ENCODE measurements at places on chromosomes 4 and X.

DNA sequence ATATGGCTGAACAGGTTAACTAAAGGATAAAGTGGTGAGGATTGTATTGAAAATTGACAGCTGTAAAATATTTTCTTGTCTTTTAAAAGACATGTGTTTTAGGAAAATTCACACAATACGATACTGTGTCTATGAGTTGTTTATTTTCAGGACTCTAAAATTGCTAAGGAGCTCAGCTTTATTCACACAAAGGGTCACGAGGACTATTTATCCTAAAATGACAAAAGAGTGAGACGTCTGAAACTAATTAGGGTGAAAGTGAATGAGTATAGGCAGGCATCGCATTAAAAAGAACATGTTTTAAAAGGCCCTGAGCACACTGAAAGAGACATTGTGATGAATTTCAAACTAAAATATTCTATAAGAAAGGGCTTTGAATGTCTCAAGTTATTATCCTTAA is 304.7 kb downstream of the SH2D1A start:
- DNase-seq = peak; percentile 49

DNA sequence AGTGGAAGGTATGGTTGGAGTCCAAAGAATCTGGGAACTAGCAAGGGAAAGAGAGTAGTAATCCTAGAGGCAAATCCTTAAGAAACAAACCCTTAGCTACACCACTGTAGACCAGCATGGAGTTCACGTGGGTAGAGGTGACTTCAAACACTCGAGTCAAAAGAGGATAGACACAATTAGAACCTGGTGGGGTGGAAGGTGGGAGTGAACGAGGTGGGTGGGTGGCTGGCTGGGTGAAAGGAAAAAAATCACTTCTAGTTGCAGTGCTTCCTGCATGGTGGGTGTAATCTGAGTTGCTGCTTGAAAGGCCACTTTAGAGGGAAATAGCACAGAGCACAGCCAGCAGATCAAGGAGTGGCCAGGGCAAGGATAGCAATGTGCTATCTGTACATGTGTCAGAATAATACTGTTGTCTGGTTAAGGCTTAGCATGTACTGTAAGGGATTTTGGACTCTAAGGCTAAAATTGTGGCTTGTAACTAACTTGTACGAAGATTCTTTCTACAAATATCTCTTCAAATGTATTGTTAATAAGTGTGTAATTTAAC is 356.2 kb downstream of the GRIA2 start:
- DNase-seq = no peak

GRCh38 chrX:97096385-97096784 is 212.7 kb downstream of the RPA4 start:
- no peak for DNase-seq

GRCh38 chrX:39836802-39837420 is 260.8 kb downstream of the BCOR start:
- DNase-seq = no peak

- DNase-seq = no peak
Observed at GRCh38 chrX:115192244-115192700, 3.1 kb downstream of the RBMXL3 start.

GRCh38 chr4:153543351-153543750 is 77.2 kb downstream of the TMEM131L start:
- no peak for DNase-seq

- DNase-seq = no peak
Observed at GRCh38 chr4:32986236-32986635, 2266.1 kb downstream of the PCDH7 start.

DNA sequence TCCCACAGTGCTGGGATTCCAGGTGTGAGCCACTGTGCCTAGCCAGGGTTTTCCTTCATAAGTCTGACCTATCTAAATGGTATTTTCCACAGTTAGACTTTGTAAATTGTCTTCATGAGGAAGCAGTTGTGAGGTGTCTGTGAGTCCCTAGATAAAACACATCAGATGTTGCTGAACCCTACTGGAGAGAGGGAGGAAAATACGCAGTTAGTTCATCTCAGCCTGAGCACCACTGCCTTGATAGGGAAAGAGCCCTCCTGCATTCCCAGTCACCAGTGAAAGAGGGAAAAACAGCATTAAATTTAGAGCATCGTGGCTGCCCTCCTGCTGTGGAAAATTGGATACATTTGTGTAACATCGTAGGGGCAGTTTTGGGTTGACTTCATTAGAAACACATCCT is 31.7 kb upstream of the CLDN34 start:
- no peak for DNase-seq

DNA sequence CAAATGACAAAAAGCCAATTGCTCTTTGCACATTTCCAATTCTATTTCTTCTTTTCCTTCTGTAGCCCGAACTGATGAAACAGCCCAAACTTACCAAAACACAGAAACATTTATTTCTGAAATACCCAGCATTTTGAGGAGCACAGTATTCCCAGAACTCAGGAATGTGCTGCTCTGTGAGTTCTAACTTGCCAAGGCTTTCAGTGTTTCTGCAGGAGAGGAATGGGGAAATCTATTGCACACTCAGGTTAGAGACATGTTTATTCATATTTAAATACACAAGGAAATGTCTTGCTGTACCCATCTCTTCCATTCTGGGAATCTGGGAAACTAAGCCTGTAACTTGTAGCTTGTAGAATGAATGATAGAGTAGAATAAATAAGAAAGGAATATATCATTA is 10.7 kb downstream of the TMPRSS11D start:
- DNase-seq = no peak

DNA sequence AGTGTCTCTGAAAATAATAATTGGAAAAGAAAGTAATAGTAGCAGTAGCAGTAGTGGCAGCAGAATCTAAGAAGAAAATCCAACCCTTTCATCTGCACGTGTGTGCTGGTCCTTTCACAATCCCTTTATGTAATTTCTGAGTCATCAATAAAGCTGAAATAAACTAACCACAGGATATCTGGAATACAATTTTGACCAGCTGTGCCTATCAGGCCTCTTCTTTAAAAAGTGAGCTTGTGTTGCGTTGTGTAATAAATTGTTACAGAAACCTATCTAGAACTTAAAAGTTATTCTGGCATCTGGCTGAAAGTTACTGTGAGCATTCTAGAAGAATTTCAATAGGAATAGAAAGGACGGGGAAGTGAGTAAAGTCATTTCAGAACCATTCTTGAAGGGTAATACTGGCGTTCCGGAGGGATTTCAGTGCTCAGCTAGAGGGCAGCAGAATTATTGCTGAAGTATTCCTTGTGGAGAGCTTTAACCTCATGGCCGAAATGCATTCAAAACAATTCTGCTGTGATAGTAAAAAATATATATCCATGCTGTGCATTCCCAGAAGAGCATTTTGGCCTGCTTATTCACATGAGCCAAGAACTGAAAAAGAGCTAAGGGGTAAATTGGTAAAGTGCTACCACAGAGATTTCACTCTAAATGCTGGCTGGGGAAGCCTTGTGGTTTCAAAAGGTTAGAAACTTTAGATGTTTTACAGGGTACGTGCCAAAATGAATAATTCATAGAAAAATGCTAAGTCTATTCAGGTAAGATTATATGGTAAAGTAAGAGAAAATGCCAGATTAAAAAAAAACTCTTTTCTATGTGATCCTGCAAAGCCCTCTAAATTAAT is 260.6 kb downstream of the NKX6-1 start:
- DNase-seq = no peak

DNA sequence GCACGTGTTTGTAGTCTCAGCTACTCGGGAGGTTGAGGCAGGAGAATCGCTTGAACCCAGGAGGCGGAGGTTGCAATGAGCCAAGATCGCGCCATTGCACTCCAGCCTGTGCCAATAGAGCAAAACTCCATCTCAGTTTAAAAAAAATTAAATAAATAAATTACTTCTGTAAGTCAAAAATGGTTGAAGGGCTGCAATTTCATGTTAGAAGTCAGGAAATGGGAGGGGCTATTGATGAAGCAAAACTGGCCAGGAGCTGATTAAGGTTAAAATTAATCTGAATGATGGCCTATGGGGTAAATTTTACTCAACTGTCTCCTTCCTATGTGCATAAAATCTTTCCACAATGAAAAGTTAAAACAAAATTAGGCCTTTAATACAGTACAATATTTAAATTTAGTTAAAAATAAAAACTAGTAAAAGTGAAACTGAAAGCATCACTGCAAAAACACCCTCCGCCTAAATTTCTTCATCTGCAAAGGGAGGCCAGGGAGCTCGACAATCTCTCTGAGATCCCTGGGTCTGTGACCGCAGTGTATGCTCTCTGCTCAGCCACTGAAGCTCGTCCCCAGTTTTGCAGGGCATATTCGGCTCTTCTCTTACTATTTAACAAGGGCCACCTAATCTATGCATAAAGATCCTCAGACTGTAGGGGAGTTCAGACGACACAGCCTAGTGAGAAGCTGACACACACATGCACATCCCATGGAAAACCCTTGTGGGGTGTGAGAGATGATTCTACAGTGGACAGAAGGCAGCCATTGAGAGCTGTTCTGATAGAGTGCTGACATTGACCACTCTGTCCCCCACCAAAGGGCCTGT is 57.2 kb downstream of the IRF2 start:
- DNase-seq = no peak

GRCh38 chr4:106062452-106062875 is 167.2 kb downstream of the NPNT start:
- DNase-seq = no peak

DNA sequence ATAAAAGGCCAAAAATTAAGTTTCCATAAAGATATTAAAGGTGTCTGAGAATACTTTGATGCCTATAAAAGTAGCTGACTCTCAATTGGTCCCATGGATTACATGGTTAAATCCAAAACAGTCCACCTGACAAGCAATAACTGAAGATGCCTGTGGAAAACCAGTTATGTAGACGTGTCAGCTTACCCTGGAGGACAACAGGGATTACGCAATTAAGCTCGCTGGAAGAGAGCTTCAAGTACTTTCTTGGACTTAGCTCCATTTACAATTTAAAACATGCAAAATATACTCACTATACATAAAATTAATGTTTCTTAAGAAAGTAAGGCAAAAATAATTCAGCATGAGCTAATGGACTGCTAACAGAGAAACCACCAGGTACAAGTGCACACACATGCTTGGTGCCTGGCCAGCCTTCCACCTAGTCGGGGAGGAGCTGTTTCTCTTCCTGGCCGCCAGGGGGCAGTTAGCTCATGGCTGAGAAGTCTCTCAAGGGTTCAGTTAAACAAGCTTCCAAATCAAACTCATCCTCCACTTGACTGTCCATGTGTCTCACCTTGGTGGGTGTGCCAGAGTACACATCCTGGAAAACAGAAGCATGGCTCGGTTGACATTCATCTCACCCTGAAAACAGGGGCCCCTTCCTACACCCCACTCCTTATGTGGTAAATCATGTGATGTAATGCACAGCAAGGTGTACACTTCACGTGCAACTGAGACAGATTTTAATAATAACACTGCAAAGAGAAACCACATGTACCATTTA is 9.2 kb upstream of the FAM53A start:
- peak; percentile 57 for DNase-seq

DNA sequence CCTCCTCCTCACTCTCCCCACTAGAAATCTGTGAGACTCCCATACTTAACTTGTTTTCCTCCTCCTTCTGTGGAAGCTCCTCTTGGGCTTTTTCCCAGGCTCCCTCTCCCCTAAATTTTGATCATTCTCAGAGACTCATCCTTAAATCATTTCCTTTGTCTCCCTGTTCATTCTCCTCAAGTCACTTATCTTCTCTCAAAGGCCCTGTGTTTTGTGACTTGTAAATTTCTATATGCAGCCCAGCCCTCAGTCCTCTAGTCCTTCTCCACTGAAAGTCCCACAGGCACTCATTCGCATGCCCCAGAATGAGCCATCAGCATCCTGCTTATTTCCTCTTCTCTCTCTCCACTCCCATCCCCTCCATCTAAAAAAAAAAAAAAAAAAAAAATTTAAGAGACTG is 171.8 kb downstream of the SOWAHB start:
- no peak for DNase-seq

DNA sequence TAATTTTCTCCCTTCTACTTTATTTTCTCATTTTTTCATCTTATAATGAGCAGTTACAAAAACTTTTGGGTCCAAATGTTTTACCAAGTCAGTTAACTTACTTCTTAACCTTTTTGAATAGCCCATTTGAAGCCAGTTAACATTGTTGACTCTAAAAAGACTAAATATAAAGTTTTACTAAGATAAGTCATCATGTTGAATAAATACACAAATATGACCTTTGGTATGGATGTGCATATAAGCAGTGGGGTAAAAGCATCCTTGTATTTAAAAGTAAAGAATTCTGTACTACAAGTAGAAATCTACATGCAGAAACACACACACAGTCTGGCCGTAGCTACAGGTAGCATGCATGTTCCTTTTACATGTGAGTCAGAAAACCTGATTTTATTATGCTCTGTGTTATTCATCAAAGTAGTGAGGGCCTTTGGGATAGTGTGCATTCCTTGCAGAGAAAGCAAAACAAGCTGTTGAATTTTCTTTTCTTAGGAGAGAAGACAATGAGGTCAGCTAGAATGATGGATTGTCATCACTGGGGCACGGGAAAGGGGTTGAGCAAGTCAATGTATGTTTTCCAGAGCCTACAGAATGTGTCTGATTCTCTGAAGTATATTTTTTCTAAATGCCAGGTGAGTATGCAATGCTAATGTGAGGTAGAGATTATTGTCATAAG is 533.2 kb upstream of the AGA start:
- DNase-seq = no peak

DNA sequence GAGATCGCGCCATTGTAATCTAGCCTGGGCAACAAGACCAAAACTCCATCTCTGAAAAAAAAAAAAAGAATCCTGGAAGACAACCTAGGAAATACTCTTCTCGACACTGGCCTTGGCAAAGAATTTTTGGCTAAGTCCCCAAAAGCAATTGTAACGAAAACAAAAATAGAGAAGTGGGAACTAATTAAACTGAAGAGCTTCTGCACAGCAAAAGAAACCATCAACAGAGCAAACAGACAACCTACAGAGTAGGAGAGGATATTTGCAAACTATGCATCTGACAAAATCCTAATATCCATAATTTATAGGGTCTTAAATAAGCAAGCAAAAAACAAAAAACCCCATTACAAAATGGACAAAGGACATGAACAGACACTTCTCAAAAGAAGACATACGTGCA is 76.5 kb upstream of the DUSP21 start:
- no peak for DNase-seq

DNA sequence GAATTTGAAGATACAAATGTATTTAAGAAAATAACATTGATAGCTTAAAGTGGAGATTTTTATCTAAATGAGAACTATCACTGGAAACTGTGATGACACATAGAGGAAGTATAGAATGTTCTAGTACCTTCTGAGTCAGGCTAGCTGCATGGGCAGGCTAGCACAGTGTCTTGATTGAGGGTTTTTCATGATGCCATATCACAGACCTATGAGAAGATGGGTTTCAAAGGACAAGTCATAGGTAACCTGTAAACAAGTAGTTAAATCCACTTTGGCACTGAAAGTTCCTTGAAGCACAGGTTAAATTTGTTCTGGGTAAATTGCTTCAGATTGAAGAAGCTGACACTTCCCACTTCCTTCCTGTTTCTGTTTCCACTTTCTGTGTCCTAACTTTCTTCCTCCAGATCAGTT is 48.2 kb upstream of the CDKN2AIP start:
- no peak for DNase-seq

Data from NCI-H774 (cell line).